ENCODE measurements at places on chromosomes 16 and 17.

- no peak for DNase-seq
These were observed 5.4 kb downstream of the TMC8 start for GRCh38 chr17:78135858-78136500.

GRCh38 chr17:78826421-78826820 is 14.2 kb downstream of the USP36 start:
- DNase-seq, result no peak

GRCh38 chr17:6712058-6712853 is 913 bp downstream of the SLC13A5 start:
- no peak for DNase-seq

DNA sequence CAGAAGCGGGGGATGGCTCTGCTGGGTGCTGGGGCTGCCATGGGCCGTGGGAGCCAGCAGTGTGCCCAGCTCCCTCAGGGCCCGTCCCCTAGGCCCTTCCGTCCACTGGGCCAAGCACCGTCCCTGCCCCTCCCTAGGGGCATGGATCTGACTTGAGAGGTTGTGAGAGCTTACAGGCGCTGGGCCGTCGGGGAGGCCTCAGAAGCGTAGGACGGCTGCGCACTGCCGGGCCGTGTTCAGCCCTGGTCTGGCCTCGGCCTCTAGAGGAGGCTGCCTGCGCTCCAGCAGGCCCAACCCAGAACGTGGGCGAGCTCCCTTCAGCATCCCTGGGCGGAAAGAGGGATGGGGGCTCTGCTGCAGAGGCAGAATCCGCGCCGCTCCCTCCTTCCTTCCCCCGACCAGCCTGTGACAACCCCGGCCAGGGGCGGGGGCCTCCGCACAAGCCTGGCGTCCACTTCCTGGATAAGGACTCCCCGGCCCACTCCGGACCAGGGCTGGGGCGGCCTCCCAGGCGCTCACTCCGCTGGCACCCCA is 685 bp upstream of the MPG start:
- DNase-seq, result peak; percentile 22

GRCh38 chr16:11514283-11514682 is 72.4 kb downstream of the LITAF start:
- DNase-seq, result no peak

GRCh38 chr16:987906-988305 is 6.3 kb downstream of the SOX8 start:
- no peak for DNase-seq

- DNase-seq, result no peak
These were observed 71.9 kb upstream of the NOG start for GRCh38 chr17:56521414-56522141.

DNA sequence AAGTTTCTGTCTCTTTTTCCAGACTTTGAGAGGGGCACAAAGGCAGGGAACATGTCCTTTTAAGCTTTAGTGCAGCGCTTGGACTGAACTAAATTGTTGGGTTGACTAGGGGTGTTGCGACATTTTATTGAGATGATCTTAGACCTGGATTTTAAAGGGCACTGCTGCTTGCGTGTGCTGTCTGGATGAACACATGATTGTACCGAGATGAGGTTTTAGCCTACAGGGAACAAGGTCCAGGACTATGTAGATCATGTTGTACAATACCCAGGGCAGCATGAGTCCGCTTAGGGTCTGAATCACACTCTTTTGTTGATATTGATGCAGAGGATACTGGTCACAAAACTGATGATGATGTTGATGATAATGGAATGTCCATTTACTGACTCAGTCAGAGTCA is 5.2 kb upstream of the RGS9 start:
- DNase-seq, result no peak

DNA sequence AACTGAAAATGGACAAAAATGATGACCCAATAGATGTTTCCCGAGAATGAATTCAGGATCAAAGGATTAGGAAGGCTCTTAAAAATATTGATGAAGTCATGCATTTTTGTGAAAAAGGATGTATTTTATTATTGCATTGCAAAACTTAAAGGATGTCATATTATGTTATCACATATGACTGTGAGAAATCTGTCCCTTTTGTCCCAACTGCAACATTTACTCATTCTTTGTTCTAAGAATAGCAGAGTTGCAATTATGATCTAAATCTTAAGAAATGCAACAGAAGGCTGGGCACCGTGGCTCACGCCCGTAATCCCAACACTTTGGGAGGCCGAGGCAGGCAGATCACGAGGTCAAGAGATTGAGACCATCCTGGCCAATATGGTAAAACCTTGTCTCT is 13.1 kb upstream of the MYH13 start:
- no peak for DNase-seq

DNA sequence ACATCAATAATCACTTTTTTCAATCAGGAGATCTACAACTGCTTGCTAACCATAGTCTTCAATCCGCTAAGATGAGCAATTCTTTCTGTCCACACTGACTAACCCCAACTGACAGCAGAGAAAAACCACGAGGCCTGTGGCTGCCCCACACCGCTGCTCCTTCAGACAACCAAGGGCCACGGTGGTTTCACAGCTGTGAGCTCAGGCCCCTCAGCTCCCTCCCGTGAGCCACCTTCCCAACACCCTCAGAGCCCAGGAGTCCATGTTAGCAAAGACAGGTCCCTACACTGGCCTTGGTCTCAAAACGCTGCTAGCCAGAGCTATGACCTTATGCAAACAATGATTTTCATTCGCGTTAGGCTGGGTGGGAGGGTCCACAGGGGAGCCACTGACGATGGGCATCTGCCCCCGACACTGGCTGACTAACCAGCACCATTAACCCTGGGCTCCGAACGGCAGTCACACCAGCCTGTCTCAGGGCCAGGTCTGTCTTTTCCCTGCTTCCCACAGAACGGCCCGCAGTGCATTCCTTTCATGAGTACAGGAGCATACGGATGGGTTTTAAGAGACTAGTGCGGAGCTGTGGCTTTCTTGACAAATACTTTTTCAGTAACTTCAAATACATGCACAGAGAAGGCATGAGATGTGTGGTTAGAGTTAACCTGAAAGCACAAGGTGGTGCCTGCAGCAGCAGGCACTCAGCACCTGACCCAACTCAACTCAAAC is 67.3 kb downstream of the ANKRD11 start:
- peak; percentile 63 for DNase-seq

GRCh38 chr16:84893467-84893848 is 73.7 kb downstream of the CRISPLD2 start:
- DNase-seq, result no peak

DNA sequence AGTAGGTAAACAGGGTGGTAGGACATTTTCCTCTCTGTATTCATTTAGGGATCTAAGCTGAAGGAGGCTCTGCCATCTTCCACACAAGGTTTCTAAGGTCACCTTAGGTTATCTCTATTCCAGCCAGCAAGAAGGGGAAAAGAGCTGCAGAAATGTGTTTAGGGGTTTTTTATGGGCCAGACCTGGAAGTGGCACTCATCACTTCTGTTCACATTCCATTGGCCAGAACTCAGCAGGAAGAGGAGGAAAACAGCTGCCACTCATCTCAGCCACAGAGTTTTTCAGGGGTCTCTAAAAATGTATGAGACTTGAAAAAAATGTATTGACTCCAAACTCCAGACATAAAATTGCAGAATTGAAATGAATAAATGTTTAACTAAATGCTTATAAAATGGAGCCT is 65.8 kb downstream of the FTO start:
- no peak for DNase-seq

- no peak for DNase-seq
These were observed 3.8 kb upstream of the JPT2 start for GRCh38 chr16:1674306-1674705.

DNA sequence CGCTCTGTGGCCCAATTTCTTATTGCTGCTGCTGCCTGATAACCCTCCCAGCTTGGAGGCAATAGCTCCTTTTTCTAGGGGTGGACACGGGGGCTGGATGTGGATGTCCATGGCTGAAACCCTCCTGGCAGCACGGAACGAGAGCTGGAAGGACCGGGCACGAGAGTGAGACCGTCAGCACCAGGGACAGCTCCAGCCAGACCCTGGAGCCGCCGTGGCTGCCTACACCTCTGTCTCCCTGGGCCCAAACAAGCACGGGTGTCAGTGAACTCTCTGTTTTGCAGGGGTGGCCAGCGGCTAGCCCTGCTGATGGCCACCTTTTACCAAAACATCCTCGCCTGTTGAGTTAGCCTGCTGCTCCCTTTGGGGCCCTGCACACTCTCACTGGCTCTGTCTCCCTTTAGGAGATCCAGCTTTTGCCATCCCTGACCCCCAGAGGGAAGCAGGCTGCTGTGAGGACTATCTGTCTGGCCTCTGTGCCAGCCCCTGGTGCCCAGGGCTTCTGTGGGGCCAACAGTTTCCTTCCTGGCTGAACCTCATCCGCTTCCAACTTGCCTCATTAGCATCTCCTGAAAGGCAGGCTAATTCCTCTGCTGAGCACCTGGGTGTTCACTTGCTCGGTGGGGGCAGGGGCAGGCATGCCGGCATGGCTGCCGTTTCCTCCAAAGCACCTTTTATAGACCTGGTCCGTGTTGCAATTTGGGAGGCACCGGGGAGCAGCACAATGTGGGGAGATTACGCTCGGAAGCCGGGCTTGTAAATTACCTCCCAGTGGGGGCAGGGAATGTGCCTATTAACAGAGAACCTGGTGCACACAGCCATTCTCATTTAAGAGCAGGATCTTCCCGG is 118.1 kb downstream of the ENGASE start:
- DNase-seq, result no peak

DNA sequence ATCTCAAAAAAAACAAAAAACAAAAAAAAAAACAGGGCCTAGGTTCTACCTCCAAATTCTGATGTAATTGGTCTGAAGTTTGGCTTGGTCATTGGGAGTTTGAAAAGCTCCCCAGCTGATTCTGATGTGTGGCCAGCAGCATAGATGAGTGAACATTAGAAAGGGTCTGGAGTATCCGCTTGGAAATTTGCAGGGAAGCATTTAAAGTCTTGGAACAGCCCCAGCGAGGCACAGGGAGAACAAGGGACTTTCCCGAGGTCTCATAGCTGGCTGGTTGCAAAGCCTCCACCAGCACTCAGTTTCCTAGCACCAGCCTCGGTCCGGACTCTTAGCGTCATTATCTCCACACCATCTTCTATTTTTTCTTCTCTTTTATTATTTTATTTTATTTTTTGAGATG is 70.8 kb downstream of the RAB11FIP4 start:
- DNase-seq, result no peak

- DNase-seq, result no peak
These were observed 15.9 kb upstream of the CLEC18C start for GRCh38 chr16:70157477-70158260.

DNA sequence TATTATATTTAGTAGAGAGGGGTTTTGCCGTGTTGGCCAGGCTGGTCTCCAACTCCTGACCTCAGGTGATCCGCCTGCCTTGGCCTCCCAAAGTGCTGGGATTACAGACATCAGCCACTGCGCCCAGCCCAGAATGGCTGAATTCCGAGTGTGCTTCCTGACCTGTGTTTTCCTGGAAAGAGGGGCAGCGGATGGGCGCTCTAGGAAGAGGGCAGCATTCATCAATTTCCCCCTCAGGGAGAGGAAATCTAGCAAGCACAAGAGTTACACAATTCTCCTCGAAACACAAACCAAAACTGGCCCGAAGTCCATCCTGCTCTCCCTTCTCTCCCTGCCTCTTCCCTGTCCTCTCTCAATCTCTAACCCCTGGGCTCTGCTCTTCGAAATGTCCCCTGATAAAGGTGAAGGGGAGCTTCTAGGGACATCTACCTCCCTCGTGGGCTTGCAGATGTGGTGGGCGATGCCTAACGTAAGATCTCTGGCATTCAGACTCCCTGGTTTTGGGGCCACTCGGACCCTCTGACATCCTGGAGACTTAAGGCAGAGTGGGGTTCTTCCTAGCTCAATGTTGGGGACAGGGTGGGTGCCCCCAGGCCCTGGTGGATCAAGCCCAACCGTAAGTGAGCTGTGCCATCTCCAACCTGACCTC is 1.0 kb downstream of the IL27 start:
- no peak for DNase-seq

Measured in stimulated activated naive CD4-positive, alpha-beta T cell treated with Interleukin-2 at 50 U/mL for 16 hours (primary cell).